ENCODE measurements at places on chromosomes 5 and 9. TPM values are rescaled to one million over a fixed set of nuclear protein-coding genes. Genes with fewer than 3 reads are reported as not detected.

DNA sequence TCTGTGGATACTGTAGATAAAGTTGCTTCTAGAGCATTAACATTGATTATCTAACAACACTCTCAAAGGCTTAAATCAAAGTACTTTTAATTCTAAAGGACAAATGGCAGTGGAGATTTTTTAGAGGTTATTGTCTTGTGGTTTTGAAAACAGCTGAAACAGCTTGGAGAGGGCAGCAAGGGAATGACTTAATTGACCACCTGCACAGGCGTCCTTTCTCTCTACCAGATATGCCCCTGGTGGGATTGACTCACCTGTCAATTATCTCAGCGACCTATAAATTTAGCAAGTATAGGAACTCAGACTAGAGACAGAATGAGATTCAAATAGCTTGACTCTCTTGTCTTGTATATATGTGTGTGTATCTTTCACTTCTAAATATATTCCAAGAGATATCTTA lies 13.5 kb downstream of the ARL14EPL start:
- DNase-seq: no peak
- no peaks in the 10 kb centered on the region for H3K36me3 ChIP-seq
- H3K4me3 ChIP-seq: no peak overlapping the region
- no peaks in the 10 kb centered on the region for H3K27me3 ChIP-seq
- H3K27ac ChIP-seq: no peak overlapping the region
- no peaks in the 10 kb centered on the region for H3K4me1 ChIP-seq

GRCh38 chr9:78669591-78669990 lies 372.7 kb downstream of the PSAT1 start:
- no peak overlapping the region for H3K27ac ChIP-seq
- H3K4me3 ChIP-seq: no peak overlapping the region
- DNase-seq: no peak
- no peaks in the 10 kb centered on the region for H3K27me3 ChIP-seq

- H3K27me3 ChIP-seq: no peaks in the 10 kb centered on the region
- no peaks in the 10 kb centered on the region for H3K36me3 ChIP-seq
Observed at GRCh38 chr9:8868632-8869031, 1069.1 kb upstream of the DMAC1 start.

DNA sequence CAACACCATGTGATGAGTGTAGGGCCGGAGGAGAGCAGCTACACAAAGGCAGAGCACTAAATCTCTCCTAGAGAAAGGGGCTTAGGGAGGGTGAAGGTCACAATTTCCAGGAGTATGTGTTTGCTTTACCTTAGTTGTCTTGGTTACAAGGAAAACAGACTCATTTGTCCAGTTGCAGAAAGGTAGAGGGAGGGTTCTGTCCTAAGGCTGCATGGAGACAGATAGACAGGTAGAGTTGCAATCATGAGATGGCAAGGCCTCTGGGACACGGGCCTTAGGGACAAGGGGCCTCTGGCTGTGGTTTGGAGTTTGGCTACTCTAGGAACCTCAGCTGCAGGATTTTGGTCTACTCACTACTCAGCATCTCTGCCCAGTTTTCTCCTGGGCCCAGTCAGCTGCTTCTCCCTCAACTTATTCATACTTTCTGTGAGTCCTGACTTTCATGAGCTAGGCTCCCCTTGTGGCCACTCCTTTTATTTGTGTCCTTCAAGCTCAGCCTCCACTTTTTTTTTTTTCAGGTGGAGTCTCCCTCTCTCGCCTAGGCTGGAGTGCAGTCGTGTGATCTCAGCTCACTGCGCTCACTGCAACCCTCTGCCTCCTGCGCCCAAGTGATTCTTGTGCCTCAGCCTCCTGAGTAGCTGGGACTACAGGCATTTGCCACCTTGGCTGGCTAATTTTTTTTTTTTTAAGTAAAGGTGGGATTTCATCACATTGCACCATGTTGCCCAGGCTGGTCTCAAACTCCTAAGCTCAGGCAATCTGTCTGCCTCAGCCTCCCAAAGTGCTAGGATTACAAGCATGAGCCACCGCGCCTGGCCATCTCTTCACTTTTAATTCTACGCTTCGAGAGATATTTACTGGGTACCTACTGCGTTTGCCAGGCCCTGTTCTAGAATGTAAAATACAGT lies 76.6 kb downstream of the PTPDC1 start:
- H3K27me3 ChIP-seq: peaks cover 2% of the 10 kb centered on the region
- H3K4me1 ChIP-seq: peaks cover 16% of the 10 kb centered on the region
- H3K4me3 ChIP-seq: peak overlapping the region; percentile 21
- no peaks in the 10 kb centered on the region for H3K36me3 ChIP-seq
- no peak for DNase-seq

DNA sequence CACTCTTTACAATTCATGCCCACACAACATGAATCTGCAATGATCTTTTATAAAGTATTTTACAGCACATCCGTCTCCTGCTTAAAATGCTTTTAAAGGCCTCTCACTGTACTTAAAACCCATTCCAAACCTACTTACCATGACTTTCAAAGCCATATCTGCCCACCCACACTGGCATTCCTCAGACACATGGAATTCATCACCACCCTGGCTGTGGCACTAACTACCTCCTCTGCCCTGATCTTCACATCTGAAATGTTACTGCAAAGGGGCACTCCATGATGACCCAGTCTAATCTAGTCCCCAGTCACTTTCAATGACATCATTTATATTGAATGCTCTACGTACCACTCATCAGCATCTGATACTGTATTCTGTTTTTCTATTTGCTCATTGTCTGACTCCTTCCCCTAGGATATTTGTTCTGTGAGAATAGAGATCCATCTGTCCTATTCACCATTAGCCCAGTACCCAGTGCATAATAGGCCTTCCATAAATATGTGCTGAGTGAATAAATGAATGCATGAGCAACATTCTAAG lies 193.2 kb upstream of the KIF2A start:
- H3K4me3 ChIP-seq: no peak overlapping the region
- H3K36me3 ChIP-seq: no peaks in the 10 kb centered on the region
- H3K27me3 ChIP-seq: no peaks in the 10 kb centered on the region
- H3K27ac ChIP-seq: no peak overlapping the region

PPP2R2B gene
- total RNA-seq: 4.1 TPM

DNA sequence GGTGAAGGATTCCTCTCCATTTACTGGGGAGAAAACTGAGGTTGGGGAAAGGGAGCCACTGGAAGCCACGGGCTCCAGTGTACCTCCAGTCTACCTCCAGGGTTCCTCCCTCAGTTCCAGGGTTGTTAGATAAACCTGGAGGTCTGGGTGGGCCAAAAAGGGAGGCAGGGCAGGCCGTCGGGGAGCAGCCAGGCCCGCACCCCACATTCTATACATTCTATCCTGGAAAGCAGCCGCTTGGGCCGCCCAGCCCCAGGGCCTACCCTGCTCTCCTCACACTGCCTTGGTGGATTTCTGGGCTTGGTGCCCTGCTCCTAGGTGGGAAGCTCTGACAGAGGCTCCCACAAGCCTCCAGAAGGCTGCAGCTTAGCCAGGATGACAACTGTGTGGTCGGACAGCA lies 18.1 kb upstream of the SUSD3 start:
- H3K27ac ChIP-seq: no peak overlapping the region
- no peaks in the 10 kb centered on the region for H3K27me3 ChIP-seq
- no peaks in the 10 kb centered on the region for H3K36me3 ChIP-seq
- no peak overlapping the region for H3K4me3 ChIP-seq

C1QTNF3 gene
- 8.7 TPM for total RNA-seq

C9orf153 gene
- 0.19 TPM for total RNA-seq
